ENCODE measurements at places on chromosomes 5 and 9. TPM values are rescaled to one million over a fixed set of nuclear protein-coding genes. Genes with fewer than 3 reads are reported as not detected.
A peak's percentile ranks its signal among the peaks of the same experiment; 100 is the strongest.

DNA sequence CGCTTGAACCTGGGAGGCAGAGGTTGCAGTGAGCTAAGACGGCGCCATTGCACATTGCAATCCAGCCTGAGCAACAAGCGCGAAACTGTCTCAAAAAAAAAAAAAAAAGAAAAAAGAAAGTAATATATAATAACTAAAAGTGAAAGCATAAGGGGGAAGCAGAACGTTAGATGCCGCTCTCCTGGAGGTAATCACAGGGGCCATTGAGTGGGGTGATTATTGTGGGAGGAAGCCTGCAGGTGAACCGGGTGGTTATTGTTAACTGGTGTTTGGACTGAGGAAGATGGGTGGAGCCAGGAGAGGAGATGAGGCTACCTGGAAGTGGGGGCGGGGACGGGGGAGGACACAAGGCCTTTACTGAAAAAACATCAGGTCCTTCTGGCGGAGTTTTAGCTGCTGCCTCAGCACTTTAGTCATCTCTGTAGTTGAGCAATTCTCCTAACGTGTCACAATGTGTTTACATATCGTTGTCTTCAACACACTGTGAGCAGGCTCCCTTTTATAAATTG is 5.3 kb upstream of the TJP2 start:
- H3K36me3 ChIP-seq, result no peaks in the 10 kb centered on the region
- H3K27ac ChIP-seq, result no peak overlapping the region
- no peak overlapping the region for H3K4me3 ChIP-seq
- H3K27me3 ChIP-seq, result no peaks in the 10 kb centered on the region
- peaks cover 27% of the 10 kb centered on the region for H3K4me1 ChIP-seq

- no peaks in the 10 kb centered on the region for H3K27me3 ChIP-seq
- no peak for DNase-seq
- no peak overlapping the region for H3K4me3 ChIP-seq
- no peaks in the 10 kb centered on the region for H3K4me1 ChIP-seq
- no peaks in the 10 kb centered on the region for H3K36me3 ChIP-seq
These were observed 58.7 kb upstream of the SMIM32 start for GRCh38 chr5:136251502-136252169.

DNA sequence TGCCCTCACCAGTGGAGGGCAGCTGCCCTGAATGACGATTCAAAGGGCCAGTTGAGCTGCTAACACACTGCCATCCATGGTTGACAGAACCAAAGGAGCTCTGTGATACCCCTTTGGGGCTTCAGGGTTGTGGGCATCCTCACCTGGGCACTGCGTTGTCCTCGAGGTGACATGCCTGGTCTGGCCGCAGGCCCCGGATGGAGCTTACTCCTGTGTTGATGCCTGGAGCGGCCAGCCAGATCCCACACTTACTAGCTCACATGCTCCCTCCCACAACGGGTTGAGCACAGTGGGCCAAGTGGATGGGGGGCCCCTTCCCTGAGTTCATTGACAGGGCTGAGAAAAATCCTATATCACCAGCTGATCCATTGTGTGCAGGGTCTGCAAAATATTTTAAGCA is 898.9 kb downstream of the TAF11L14 start:
- no peaks in the 10 kb centered on the region for H3K27me3 ChIP-seq
- no peak overlapping the region for H3K4me3 ChIP-seq
- no peaks in the 10 kb centered on the region for H3K4me1 ChIP-seq

- DNase-seq, result no peak
- no peak overlapping the region for H3K4me3 ChIP-seq
- no peaks in the 10 kb centered on the region for H3K4me1 ChIP-seq
- no peaks in the 10 kb centered on the region for H3K27me3 ChIP-seq
- H3K27ac ChIP-seq, result no peak overlapping the region
These were observed 142.9 kb downstream of the DOCK8 start for GRCh38 chr9:357560-357959.

The FOXI1 gene
- total RNA-seq, result 4.9 TPM

DNA sequence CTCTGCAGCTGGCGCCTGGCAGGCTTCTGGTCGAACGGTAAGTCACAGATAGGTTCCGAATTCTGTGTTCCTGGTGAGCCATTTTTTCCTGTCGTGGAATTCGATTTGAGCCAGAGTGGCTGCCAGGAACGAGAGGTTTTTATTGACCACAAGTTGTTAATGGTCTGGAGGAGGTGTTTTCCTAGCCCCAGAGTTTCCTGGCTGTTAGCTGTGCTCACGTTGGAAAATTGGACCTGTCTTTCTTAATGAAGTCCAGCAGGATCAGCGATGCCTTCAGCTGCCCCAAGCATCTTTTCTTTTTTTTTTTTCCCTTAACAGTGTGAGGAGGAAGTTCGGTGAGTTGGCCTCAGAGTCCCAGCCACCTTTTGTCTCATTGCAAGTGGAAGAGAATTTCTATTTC is 62.9 kb downstream of the COL5A1 start:
- peaks cover 26% of the 10 kb centered on the region for H3K4me1 ChIP-seq
- DNase-seq, result no peak
- H3K27ac ChIP-seq, result no peak overlapping the region
- peaks cover 28% of the 10 kb centered on the region for H3K27me3 ChIP-seq
- no peaks in the 10 kb centered on the region for H3K36me3 ChIP-seq
- no peak overlapping the region for H3K4me3 ChIP-seq

DNA sequence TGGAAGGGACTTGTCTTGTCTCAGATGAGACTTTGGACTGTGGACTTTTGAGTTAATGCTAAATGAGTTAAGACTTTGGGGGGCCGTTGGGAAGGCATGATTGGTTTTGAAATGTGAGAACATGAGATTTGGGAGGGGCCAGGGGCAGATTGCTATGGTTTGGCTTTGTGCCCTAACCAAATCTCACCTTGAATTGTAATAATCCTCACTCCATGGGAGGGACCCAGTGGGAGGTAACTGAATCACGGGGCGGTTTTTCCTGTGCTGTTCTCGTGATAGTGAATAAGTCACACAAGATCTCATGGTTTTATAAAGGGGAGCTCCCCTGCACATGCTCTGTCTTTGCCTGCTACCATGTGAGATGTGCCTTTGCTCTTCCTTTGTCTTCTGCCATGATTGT is 72.1 kb downstream of the RAI14 start:
- no peaks in the 10 kb centered on the region for H3K36me3 ChIP-seq
- no peak for DNase-seq
- no peaks in the 10 kb centered on the region for H3K4me1 ChIP-seq
- no peak overlapping the region for H3K4me3 ChIP-seq
- H3K27me3 ChIP-seq, result no peaks in the 10 kb centered on the region
- H3K27ac ChIP-seq, result no peak overlapping the region

DNA sequence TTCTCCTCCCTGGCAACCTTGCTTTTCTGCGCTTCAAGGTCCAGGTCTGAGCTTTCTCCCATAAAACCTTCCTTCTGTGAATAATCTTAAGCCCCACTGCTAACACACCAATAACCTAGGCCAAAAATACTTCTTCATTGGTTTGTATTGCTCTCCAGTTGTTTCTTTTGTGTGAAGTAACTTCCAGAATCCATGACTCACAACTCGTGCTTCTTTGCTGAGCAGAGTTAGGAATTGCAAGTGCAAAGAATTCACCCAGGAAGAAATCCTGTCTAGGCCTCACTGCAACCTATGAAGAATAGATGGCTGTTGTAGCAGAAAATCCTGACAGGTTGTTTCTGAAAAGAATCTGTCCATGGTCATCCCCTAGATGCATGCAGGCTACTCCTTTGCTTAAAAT is 295.7 kb downstream of the MED10 start:
- H3K4me3 ChIP-seq, result no peak overlapping the region
- H3K4me1 ChIP-seq, result no peaks in the 10 kb centered on the region
- H3K27me3 ChIP-seq, result no peaks in the 10 kb centered on the region
- no peak overlapping the region for H3K27ac ChIP-seq
- no peak for DNase-seq

- peaks cover 7% of the 10 kb centered on the region for H3K36me3 ChIP-seq
- no peaks in the 10 kb centered on the region for H3K27me3 ChIP-seq
- no peak for DNase-seq
- H3K4me1 ChIP-seq, result peaks cover 12% of the 10 kb centered on the region
These were observed 58.5 kb downstream of the AP3B1 start for GRCh38 chr5:78236046-78236445.

The CDC20B gene
- total RNA-seq, result not detected

DNA sequence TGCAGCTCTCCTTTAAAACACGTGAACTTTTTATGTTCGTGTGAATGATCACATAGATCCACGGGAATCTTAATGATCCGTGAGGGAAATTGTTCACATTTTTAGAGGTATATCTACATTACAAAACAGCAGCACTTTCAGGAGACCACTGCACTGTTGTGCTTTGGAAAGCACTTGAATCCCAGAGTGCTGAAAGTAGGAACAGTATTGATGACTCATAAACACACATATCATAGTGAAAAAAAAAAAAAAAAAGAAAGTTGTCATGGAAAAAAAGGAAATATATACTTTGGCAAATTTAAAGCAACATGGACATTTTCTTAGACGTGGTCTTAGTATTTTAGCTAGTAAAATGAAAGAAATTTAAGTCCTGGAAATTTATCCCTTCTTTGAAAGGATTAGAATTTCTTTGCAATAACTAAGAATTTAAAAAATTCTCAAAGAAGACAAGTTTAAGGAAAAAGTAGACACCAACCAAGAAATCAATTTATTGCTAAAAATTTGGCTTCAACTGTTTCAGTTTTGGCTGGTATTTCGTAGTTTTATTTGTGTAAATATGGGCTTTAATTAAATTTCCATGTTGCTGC is 55.4 kb downstream of the ADGRV1 start:
- no peak overlapping the region for H3K4me3 ChIP-seq
- no peak for DNase-seq
- no peak overlapping the region for H3K27ac ChIP-seq
- no peaks in the 10 kb centered on the region for H3K27me3 ChIP-seq

The TTF1 gene
- 9.5 TPM for total RNA-seq

The KCNT1 gene
- 0.23 TPM for total RNA-seq

DNA sequence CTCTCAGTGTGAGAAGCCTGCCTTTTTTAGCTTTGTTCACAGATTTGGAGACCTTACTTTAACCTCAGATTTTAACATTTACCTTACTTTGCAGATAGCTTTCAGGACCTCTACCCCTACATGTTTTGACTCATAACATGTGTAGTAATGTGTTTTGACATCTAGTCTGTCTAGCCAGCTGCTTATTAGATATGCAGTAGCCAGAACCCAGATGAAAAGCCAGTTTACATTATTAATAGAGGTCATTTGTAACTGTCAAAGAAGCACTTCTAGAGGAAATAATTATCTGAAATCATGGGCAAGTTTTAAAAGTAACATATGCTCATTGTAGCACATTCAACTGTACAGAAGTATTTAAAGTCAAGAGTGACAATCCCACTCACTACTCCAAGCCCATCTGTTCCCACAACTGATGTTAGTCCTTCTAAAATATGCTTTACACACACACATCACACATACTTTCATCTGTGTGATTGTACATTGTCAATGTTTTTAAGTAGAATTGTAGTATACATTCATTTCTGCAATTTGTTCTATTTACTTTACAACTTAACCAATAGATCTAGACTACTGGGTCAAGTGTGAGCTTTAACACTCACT is 71.8 kb upstream of the NIPAL4 start:
- no peaks in the 10 kb centered on the region for H3K36me3 ChIP-seq
- H3K4me3 ChIP-seq, result no peak overlapping the region
- H3K27me3 ChIP-seq, result no peaks in the 10 kb centered on the region
- no peak for DNase-seq
- no peak overlapping the region for H3K27ac ChIP-seq

DNA sequence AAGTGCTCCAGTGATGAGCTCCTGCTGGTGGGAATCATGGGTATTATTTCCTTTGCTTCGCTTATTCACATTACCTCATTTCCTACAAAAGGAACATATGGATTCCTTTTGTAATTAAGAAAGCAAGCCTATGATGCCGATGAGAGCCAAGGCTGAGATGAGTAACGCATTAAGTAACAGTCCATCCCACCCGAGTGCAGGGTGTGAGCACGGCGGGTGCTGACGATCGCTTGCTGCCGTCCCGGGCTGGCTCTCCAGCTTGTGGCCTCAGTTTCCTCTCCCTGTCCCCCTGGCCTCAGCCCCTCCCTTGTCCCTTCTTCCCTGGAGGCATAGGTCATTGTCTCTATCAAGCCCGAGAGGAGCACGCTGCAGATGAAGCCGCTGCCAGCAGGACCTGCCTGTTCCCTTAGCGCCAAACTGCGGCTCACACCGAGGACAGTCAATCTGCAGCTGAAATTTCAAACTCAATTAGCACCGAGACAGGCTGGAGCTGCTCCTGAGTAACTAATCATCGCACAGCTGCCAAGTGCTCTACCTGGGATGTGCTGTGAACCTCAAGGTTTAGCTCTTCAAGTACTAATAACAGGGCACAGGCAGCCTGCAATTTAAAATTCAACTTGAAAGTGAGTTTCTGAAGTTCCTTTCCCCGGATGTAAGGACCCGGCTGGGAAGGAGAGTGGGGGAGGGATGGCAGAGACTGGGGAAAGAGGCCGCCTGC is 115.2 kb upstream of the RAPGEF1 start:
- H3K4me1 ChIP-seq, result peaks cover 7% of the 10 kb centered on the region
- no peaks in the 10 kb centered on the region for H3K27me3 ChIP-seq
- no peak overlapping the region for H3K4me3 ChIP-seq

DNA sequence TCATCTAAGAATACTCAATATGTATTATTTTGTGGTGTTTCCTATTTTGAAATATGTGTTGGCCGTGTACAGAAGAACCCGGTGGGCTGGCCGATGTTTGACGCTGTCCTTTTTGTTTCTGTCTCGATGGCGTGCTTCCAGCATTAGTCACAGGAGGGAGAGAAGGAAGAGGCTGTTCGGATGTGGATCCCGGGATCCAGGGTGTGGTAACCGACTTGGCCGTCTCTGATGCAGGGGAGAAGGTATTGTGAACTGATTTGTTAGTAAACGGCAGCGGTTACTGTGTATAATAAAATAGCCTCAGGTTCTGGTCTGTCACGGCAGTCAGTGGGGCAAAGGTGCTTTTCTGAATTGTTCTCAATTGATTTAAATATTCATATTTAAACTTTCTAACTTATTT is 275.0 kb downstream of the ARHGEF28 start:
- H3K27me3 ChIP-seq, result no peaks in the 10 kb centered on the region
- peak overlapping the region; percentile 1 for H3K27ac ChIP-seq
- no peaks in the 10 kb centered on the region for H3K4me1 ChIP-seq
- DNase-seq, result no peak

Data from suprapubic skin (tissue), 4 donors.